ENCODE measurements at places on chromosomes 6 and 20.

DNA sequence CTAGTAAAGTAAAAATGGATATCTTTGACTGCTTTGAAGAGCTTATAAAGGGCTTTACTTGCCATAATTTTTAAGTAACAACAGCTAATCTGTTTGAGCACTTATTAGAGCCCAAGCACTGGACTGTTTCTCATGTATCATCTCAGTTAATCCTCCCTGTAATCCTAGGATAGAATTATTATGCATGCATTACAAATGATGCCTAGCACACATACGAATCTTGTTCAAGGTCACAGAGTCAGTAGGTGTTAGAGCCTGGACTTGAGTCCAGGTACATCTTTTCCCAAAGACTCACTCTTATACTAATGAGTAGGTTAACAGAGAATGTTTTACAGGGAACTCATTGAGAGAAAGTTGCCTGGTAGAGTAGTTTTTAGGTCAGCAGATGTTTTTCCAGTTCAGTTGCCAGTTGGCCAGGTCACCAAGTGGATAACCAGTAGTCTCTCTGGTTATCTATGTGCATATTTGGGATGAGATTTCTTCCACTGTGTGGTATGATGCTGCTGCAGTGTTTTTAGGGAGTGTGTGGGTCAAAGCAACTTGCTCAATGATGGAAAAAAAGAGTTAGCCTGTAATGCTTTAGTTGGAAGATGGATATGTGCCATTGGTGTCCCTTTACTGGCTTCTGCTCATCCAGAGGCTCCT, 32.3 kb upstream of the LAMA4 start:
- no peak for DNase-seq

GRCh38 chr6:33772082-33772830, 16.7 kb downstream of the LEMD2 start:
- no peak for DNase-seq

DNA sequence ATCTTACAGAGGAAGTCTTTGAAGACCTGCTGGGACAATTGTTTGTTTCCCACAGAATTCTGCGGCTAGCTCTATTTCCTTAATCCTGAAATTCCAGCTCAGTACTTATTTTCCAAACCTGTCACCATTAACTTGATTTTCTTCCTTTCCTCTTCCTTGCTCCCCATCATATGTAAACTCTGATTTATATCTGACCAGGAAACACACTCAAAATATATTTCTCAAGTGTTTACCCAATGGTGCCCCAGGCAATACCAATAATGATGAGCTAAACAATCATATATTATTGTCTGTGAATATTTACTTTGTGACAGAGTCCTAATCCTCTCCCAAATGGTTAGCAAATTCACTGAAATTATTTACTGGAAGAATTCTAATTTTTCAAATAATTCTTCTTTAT, 597.3 kb downstream of the PKHD1 start:
- no peak for DNase-seq

- DNase-seq = no peak
Measured at GRCh38 chr20:62631336-62632308, 10.7 kb upstream of the SLCO4A1 start.

DNA sequence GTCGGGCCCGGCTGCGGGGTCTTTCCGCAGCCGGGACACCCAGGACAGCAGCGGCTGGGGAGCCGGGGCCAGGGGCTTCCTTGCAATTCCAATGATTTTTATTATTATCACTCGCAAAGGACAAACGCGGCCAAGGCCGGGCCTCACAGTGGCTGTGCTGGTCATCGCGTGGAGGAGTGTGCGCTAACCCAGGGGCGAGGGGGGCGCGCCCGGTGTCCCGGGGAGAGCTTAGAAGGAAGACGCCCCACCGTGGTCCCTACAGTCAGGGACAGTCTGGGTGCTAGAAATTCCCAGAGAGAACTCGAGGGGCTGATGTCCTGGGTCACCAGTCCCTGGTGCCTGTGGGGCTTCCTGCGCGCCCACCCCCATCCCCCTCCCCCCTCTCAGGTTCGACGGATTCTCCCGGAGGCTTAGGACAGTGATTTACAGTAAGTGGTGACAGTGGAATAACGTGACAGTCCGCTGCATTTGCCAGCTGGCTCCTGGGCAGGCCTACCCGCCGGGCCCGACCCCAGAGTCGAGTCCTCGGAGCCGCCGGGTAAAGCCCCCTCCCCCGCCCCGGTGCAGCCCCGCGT, 9.5 kb downstream of the FOXC1 start:
- no peak for DNase-seq

- no peak for DNase-seq
Measured at GRCh38 chr6:17836293-17836692, 129.6 kb upstream of the NUP153 start.

DNA sequence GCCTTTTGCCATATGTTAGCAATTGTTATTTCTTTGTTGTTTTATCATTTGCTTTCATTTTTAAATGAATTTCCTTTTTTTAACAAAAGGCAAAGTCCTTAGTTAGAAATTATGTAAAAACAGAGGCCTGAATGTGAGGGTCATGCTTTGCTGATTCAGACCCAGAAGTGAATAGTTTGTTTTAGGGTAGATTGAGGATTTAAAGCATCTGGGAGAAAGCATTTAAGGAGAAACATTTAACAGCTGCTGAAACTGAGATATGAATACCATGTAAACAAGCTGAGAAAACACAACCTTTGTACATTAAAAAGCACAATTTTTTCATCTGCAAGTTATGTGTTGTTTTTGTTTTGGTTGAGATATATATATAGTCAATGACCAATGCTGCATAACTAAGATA, 8.0 kb downstream of the HTR1B start:
- DNase-seq = no peak

GRCh38 chr20:36845288-36845971, 30.5 kb upstream of the TLDC2 start:
- DNase-seq = no peak

GRCh38 chr6:125951323-125951722, 5.2 kb upstream of the HINT3 start:
- no peak for DNase-seq

DNA sequence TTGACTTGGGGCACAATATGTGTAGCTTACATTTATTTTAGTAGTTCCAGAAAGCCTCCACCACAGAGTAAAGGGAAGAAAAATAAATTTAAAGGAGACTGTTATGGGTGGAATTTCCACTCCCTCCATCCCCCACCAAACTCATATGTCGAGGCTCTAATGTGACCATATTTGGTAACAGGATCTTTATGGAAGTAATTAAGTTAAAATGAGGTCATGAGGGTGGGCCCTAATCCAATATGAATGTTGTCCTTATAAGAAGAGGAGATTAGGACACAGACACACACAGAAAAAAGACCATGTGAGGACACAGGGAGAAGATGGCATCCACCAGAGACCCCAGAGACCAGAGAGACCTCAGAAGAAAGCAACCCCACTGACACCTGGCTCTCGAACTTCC, 189.7 kb downstream of the EDN1 start:
- DNase-seq = no peak

DNA sequence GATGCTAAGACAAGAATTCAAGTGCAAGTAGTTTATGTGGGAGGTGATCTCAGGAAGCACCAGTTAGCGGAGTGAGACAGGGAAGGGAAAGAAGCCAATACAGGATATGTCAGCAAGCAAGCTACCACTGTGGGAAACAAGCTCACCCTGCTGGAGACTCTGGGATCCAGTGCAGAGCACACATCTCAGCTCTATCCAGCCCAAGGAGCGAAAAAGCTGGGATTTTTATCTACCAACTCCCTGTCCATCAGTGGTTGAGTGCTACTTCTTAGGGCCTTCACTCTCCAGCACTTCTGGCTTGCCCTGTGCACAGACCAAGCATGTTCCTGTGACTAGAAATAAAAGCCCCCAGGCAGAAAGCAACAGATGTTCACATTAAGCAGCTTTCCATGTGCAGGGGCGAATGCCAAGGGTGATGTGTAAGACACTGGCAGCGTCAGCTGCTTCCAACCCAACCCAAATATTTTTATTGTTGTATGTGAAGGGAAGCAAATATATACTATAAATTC, 10.8 kb upstream of the RNF24 start:
- no peak for DNase-seq

- no peak for DNase-seq
Measured at GRCh38 chr6:38476141-38476540, 163.6 kb downstream of the BTBD9 start.

DNA sequence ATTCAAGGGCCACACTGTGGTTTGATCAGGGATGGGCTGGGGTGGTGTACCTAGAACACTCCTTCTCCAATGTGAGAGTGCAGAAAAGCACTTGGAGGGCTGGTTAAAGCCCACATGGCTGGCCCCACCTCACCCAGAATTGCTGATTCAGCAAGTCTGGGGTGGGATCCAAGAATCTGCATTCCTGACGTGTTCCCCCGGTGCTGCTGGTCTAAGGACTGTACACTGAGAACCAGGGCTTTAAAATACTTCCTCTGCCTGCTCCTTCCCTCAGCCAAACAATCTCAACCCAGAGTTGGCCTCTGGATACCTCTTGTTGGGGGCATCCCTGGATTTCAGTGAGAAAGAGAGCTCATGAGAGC, 13.4 kb upstream of the OCSTAMP start:
- no peak for DNase-seq

DNA sequence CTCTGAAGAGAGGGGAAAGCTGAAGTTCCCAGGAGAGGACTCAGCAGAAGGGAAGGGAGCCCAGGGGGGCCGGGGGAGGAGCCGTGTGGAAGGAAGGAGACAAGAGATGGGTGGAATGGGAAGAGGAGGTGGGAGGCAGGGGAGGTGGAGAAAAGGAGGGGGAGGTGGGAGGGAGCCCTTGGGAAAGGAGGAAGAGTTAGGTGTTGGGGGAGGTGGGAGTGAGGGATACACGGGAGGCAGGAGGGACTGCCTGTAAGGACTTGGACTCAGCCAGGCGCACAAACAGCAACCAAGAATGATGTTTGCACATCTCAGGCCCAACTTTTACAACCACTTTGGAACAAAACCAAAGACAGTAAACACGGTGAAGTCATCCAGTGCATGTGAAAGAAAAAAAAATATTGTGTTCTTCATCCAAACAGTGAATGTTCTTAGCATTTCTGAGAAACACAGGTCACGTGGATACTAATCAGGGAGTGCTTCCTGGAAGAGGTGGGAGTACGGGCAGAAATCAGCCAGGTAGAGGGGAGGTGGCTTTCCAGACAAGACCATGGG, 17.4 kb upstream of the LSM14B start:
- DNase-seq = no peak

- DNase-seq = no peak
Measured at GRCh38 chr20:61173961-61174725, 77.9 kb upstream of the CDH4 start.

GRCh38 chr6:151772446-151772845, 35.0 kb upstream of the ESR1 start:
- no peak for DNase-seq

- DNase-seq = peak; percentile 15
Measured at GRCh38 chr20:8853805-8854338, 215.0 kb upstream of the PLCB4 start.

- DNase-seq = no peak
Measured at GRCh38 chr6:110140650-110141049, 38.8 kb downstream of the WASF1 start.

- no peak for DNase-seq
Measured at GRCh38 chr20:47456952-47457724, 44.5 kb upstream of the NCOA3 start.

- no peak for DNase-seq
Measured at GRCh38 chr6:33927616-33928015, 123.8 kb upstream of the MLN start.

DNA sequence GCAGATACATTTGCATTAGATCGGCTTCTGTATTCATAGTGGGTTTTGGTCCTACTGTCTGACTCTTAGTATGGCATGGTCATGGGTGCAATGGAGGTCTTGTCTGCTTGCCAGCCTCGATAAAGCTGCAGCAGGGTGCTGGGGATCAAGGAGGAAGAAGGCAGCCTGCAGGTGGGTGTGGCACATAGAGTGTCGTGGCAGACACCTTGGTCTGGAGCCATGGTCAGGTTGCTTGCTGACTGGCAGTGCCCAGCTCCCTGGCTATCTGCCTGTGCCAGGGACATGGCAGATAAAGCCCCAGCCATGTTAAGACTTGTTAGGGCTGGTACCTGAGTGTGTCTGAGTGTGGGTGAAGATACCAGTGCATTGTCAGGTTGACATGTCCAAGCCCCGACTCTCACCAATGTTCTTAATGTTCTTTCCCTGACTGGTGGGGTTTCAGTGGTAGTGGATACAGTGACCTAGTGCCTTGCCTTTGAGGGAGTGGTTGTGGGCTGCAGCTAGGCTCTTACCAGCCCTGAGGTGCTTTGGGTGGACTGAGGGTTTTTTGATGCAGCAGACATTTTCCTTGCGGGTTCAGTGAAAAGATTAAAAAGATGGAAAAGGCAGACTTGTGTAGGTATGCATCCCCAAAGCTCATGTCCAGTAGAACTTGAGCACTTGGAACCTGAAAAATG, 1.8 kb downstream of the FAM83D start:
- DNase-seq = no peak

DNA sequence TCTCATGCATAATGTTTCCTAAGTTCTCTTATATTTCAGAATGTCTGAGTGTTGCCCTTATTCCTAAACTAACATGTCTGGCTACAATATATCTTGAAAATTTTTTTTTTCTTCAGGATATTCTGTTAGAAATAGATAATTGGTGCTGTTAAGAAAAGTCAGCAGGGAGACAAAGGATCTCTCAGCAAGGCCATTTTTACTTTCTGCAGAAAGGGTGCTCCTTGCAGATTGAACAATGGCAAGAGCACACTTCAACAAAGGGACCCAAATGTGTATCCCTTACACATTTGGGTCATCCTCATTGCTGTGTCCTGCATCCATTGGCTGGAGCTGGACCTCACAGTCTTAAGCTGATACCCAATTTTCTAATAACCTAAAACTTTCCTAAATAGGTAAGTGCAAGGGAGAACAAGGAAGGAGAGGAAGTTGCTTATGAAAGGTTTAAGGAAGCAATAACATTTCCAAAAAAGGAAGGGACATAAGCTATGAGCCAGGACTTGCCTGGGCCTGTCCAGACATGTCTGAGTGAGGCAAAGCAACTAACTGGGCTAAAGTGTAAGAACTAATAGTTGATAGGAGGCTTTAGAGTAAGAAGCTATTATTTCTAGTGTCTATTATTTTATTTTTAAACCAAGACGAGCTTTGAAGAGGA, 429.6 kb downstream of the BCKDHB start:
- no peak for DNase-seq

- DNase-seq = no peak
Measured at GRCh38 chr6:165925474-165926156, 242.0 kb downstream of the TBXT start.

GRCh38 chr20:56656632-56657031, 27.5 kb downstream of the TFAP2C start:
- no peak for DNase-seq

DNA sequence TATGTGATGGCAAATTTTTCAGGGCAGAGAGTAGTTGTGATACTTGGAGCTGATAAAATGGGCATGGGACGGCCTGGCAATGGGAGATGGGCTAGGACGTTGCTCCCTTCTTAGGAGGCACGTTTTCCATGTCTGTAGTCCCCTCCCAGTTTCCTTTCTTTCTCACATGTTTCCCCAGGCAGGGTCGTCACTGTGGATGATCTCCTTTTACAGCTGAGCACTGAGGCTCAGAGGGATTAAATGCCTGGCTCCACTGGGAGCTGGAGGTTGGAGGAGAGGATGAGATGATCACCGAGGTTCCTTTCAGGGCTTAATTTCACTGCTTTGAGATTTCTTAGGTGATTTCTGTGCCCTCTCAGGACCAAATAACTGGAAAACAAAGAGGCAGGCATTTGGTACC, 136.7 kb downstream of the SOBP start:
- no peak for DNase-seq

- no peak for DNase-seq
Measured at GRCh38 chr6:143964674-143965081, 43.4 kb downstream of the PLAGL1 start.
